CD4-positive, alpha-beta T cell treated with Interleukin-17A for 4 hours (primary cell): ENCODE measurements at places on chromosomes 3 and 15.
A peak's percentile ranks its signal among the peaks of the same experiment; 100 is the strongest.

DNA sequence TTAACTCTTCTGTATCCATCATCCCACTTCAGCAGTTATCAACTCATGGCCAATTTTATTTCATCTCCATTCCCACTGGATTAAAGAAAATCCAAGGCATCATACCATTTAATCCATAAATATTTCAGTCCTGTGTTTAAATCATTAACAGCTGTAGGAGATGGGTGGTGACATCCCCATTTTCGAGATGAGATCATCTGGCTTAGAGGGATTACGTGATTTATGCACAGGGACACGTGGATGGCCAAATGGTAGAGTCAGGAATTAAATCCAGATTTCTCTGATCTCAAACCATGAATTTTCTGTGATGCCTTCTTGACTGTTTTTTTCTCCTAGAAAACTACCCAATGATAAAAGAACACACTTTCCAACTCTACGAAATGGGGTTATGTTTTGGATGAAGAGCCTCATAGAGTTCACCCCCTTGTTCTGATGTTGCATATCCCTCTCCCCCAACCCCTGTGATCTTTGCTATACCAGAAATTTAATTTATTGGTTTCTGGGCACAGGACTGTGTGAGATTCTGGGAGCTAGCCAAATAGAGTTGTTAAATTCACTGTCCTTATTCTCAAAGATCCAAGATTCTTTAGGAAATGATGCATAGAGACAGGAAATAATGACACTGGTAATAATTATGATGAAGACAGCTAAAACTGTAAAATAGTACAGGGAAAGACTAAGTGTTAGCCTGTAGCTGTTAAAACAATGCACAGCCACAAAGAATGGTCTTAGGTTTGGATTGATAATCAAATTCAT, 7.4 kb downstream of the ZNF589 start:
- no peak for DNase-seq

DNA sequence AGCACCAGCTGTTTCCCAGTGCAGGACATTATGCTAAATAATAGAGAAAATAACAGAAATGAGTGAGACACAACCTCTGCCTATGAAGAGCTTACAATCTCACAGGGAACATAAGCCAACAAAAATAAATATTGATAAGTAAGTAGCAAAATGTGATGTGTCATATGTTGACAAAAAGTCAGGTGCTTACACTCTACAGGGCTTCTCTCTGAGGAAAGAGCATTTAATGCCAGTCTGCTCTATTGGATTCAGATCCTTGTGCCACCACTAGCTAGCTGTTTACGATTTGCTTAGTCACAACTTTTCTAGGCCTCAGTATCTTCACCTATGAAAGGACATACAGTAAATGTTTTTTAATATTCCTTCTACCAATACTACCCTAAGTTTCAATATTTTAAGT, 500.9 kb upstream of the NAALADL2 start:
- no peak for DNase-seq

DNA sequence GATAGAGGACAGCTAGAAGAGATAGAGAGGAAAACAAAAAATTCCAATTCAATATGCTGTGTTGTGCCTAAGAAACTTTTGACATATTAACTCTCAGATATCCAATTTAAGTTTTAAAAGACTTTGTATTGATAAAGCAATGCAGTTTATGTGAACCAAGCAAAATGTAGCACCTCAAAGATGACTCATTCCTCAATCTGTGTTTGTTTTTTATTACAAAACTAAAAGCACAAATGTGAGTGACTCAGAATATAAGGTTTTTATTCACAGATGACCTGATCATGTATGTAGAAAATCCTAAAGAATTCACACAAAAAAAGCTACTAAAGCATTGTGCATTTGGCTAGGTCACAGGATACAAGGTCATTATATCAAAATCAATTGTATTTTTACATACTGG, 11.1 kb downstream of the HCLS1 start:
- DNase-seq, result no peak

DNA sequence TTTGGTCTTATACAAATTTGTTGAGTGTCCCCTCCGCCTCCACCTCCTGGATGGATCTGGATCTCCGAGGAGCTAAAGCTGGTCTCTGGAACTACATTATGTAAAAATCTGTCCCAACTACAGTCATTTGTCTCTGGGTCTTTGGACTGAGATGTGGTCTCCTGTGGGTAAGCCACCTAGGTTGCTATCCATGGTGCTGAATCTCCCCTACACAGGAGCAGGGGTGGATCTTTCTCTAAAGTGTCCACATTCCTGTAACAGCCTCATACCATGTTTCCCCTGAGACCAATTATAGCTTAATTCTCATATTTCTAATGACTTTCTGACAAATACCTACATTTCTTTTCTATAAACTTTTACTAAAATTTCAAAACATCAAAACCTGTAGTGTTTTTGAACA, 625.8 kb downstream of the TAFA4 start:
- DNase-seq, result peak; percentile 4

DNA sequence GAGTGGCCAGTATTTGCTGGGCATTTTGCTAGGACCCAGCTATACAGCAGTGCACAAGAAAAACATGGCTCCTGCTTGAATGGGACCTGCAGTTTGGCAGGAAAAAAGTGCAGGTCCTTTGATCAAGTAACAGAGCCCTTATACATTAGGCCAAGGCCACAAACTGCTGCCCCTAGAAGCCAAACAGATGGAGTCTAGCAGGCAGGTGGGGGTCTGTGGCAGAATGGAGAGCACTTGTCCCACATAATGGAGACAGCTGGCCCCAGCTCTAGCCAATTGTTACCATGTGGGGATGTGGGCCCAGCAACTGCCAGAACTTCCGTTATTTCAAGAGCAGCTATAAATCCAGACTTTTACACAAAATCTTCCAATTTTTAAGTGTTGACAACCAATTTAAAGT, 79.3 kb downstream of the SHQ1 start:
- DNase-seq, result no peak

DNA sequence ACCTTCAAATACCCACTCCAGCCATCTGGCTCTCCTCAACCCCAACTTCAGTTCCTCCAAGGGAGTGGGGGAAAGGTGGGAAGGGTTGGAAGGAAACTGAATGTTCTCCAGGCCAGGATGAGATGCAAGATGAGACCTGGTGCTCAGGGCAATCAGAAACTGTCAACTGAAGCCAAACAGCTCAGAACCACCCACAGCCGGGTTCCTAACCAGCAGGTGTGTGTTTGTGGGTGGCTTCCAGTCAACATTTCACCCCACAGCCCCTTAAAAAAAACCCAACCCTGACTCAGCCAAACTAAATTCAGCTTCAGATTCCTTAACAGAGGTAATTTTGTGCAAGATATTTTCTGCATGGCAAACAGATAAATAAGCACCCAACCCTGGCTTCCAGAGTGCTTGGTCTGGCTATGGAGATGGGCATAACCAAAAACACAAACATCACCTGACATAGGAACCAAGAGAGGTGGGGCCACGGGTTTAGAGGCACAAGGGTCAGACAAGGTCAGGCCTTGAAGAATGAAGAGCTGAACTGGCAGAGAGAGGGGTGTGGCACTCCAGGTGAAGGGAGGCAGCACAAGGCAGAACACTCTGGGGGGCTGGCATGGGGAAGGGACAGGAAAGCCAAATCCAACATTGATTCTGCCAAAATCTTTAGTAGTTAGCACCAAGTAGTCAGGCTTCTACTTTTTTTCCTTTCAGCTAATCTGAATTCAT, 34.7 kb downstream of the ZNF445 start:
- no peak for DNase-seq
